ENCODE measurements at places on chromosomes 6 and 20. TPM values are rescaled to one million over a fixed set of nuclear protein-coding genes. Genes with fewer than 3 reads are reported as not detected.

The RAMACL gene
- total RNA-seq: 0.27 TPM

The BPIFA1 gene
- total RNA-seq: not detected

The HMGN3 gene
- 145 TPM for total RNA-seq

The ADGB gene
- total RNA-seq: not detected

The PRL gene
- not detected for total RNA-seq

The SUN5 gene
- total RNA-seq: not detected

The ANKRD66 gene
- total RNA-seq: not detected

The MEP1A gene
- total RNA-seq: not detected

The CD109 gene
- total RNA-seq: 24.0 TPM

The GATA5 gene
- total RNA-seq: not detected

The FAM162B gene
- not detected for total RNA-seq

The KLC4 gene
- total RNA-seq: 21.1 TPM

GRCh38 chr6:137866200-137866913, 702 bp upstream of the TNFAIP3 start:
- DNase-seq: no peak

GRCh38 chr6:146890172-146890571, 291.4 kb downstream of the ADGB start:
- DNase-seq: no peak

DNA sequence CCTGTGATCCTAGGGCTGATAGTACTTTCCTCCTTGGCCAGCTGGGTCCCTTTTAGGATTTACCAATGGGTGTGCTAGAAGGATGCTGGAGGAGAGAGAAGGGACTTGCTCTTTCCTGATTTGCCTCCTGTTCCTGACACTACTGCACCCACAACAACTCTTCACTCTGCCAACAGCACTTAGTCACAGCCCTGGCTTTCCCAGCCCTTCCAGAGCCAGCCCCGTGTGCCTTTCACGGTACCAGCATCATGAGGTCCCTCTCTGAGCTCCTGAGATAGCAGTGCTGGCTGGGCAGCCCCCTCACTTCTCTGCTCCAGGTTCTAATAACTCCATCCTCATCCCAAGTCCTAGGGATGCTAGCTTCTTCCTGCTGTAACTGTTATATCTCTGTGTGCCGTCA, 80.9 kb downstream of the DNAH8 start:
- no peak for DNase-seq

DNA sequence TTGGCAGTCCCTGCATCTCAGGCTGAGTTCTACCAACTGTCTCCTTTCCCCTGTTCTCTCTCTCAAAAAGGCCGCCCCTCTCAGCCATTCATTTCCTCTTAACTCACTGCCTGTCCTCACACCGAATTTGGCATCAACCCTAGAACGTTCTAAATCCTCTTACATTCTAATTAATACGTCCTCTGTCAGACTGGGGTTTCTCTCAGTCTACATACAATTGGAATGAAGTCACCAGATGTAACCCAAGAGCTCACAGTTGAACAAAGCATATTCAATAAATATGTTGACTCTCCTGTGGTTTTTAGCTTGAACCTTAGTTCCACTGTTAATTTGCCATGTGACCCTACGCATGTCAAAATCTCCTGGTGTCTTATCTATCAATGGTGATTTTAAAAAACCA, 269.6 kb downstream of the CLIC5 start:
- peak; percentile 93 for DNase-seq

DNA sequence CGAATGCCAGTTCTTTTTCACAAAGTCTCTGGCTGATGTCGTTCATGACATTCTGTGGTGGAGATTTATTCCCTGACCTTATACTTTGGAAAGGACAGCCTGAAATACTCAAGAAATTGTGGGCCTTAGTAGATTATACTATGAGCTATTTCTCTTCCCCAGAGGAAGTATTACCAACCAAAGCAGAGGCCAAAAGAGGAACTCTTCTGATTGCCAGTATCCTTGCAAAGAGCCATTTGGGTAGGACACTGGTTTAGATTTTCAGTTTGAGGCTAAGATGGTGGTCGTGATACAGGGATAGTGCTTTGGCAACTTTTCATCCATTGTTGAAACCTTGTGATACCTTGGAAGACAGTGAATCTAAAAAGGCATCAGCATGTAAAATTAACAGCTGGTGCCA, 327.3 kb downstream of the HACE1 start:
- no peak for DNase-seq

DNA sequence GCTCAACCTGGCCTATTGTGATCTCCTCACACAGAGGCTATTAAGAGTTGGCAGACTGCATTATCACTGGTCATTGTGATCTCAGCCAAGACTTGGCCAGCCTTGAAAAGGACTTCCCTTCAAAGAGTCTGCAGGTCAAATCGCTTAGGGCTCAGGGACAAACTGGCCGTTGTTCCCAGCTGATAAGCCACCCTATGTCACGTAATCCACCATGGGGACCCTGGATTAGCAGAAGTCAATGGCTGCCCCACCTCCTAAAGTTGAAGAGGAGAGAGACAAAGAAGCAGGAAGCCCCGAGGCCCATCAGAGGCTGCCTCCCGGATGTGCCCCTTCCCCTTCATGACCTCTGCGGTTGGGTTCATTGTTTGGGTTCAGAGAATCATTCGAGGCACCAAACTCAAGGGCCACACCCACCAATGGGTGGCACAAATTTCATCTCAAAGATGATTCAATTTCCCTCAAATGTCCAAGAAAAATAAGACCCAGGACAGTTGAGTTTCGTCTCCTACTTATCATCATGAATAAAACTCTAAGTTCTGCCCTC, 56.6 kb downstream of the BPIFB1 start:
- no peak for DNase-seq

DNA sequence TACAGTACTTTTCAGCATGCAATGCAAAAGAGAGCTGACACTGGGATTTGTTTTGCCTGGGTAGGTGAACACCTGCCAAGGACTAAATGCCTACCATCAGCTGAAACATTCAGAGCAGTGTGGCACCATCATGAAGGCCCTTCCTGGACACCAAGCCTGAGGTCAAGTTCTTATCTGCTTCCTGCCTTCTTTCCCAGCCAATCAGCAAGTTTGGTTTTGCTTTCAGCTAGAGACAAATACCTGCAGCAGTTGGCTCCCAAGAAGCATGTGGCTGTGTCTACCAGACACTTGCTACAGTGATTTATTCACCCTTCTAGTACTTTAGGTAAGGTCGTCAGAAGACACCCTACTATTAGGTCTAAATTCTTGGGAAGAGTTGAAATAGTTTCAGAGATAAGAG, 112.8 kb downstream of the TBX18 start:
- peak; percentile 44 for DNase-seq

DNA sequence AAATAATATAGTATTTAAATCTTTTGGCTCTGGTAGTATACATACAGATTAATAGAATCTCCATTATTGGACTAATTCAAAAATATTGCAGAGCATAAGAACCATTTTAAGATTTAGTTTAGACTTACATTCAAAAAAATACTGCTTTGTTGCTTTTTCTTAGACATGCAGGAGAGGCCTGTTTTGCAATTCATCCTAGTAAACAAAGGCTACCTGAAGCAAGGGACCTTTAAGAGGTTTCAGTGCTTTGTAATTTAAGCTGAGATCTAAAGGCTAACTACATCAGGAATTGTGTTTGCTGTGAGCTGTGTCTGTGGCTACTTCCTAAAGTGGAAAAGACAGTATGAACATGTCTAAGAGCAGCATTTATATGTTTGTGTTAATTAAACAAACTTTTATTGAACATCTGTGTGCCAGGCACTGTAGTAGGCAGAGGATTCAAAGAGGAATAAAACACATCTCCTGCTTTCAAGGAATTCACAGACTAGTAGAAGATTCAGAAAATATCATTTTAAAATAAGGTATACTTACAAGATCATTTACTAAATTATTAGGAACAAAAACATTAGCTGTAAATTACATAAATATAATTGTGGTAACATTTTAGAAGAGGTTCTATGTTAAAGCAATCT, 29.1 kb upstream of the CALHM6 start:
- DNase-seq: no peak

GRCh38 chr20:25339608-25340007, 51.0 kb downstream of the ABHD12 start:
- no peak for DNase-seq

DNA sequence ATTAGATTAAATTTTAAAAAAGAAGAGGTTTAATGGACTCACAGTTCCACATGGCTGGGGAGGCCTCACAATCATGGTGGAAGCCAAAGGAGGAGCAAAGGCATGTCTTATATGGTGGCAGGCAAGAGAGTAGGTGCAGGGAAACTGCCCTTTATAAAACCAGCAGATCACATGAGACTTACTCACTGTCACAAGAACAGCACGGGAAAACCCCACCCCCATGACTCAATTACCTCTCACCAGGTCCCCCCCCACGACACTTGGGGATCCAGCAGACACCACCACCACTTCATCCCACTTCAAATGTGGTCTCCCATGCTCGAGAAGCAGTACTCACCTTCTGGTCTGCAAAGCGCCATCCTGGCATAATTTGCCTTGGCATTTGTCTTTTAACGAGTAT, 24.6 kb downstream of the MTFR2 start:
- DNase-seq: peak; percentile 41

DNA sequence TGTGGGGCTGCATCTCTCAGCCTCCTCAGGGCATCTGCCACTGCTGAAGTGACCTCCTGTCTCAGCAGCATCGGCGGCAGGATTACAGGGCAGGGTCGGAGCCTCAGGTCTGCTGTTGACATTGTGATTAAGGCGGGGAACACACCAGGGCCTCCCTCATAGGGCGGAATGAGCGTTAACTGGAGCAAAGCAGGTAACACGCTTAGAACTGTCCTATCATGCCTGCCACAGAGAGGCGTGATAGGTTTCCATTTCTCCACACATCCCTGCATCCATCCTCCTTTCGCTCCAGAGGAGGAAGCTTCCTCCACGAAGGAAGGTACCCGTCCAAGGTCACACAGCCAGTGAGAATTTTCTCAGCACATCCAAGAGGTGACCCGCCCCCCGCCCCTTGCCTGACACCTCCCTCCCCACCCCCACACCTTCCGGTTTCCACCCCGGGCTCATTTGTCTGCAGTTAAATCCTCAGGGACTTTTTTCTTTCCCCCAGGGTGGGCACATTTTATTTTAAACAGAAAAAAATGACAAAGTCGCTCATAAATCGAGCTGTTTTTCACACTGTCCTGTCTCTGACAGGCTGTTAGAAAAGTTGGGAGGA, 200.8 kb downstream of the TFAP2C start:
- DNase-seq: no peak

GRCh38 chr20:11686820-11687543, 230.7 kb upstream of the BTBD3 start:
- peak; percentile 54 for DNase-seq

DNA sequence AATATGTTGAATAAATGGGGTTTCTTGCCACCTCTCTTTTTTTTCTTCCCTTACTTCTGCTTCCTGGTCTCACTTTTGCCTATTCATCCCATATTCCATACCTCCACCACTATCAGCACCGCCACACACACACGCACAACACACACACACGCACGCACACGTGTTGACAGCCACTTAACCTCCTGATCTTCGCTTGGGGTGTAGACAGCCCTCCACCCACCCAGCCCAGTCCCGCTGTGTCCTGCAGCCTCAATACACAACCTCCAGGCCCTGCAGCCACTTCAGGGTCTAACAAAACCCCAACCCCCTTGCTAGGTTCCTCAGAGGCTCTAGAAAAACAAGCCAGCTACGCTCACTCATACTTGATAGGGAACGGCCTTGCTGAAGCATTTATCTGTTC, 72.3 kb downstream of the LINC00237 start:
- no peak for DNase-seq

DNA sequence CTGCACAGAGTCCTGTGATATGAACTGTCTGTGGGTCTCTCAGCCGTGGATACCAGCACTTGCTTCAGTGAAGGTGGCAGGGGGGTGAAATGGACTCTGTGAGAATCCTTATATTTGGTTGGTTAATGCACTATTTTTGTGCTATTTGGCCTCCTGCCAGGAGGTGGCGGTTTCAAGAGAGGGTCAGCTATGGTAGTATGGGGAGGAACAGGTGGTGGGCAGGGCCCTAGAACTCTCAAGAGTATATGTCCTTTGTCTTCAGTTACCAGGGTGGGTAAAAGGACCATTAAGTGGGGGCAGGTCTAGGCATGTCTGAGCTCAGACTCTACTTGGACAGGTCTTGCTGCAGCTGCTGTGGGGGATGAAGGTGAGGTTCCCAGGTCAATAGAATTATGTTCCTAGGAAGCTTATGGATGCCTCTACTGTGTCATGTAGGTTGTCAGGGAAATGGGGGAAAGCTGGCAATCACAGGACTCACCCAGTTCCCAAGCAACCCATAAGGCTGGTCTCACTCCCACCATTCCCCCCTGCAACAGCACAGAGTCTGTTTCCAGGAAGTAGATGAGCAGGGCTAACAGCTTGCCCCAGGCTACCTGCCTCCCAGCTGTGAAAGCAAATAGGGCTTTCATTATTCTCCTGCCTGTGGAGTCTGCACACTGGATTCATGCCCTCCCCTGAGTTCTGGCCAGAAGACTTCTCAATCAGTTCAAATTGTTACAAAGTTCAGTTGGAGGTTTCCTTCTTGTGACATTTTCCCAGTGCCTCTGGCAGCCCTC, 56.8 kb upstream of the PHIP start:
- DNase-seq: no peak

- no peak for DNase-seq
Observed at GRCh38 chr6:20234136-20234535, 21.9 kb upstream of the MBOAT1 start.

DNA sequence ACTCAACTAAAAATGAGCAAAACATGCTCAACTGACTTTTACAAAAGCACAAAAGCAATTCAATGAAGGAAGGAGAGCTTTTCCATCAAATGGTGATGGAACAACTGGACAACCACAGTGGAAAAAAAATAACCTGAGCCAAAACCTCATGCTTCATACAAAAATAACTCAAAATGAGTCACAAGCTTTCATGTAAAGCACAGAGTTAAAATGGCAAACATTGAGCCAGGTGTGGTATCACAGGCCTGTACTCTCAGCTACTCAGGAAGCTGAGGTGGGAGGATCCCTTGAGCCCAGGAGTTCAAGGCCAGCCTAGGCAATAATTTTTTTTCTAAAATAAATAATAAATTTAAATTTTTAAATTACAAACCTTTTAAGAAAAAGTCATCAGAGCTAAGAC, 18.4 kb upstream of the HLA-G start:
- DNase-seq: peak; percentile 48

DNA sequence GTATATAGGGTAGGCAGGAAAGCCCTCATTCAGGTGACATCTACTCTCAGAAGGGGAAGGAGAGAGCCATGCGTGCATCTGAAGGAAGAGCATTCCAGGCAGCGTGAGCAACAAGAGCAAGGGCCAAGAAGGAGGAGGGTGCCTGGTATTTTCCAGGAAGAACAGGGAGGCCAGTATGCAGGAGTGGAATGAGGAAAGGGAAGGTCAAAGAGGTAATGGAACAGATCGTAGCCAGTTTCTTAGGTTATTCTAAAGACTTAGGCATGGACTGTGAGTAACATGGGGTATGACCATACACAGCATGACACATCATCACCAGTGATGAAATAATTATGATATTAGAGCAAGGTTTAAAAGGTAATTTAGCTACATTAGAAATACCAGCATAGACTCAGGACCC, 24.1 kb downstream of the ALDH8A1 start:
- no peak for DNase-seq

GRCh38 chr20:2357114-2357513, 23.6 kb upstream of the TGM6 start:
- no peak for DNase-seq

- DNase-seq: no peak
Observed at GRCh38 chr6:64872633-64873032, 834.4 kb downstream of the EYS start.

All from M059J (cell line).